ENCODE measurements at places on chromosomes 3 and 15.

- DNase-seq = no peak
Measured at GRCh38 chr15:54014067-54014655, 35.9 kb downstream of the UNC13C start.

DNA sequence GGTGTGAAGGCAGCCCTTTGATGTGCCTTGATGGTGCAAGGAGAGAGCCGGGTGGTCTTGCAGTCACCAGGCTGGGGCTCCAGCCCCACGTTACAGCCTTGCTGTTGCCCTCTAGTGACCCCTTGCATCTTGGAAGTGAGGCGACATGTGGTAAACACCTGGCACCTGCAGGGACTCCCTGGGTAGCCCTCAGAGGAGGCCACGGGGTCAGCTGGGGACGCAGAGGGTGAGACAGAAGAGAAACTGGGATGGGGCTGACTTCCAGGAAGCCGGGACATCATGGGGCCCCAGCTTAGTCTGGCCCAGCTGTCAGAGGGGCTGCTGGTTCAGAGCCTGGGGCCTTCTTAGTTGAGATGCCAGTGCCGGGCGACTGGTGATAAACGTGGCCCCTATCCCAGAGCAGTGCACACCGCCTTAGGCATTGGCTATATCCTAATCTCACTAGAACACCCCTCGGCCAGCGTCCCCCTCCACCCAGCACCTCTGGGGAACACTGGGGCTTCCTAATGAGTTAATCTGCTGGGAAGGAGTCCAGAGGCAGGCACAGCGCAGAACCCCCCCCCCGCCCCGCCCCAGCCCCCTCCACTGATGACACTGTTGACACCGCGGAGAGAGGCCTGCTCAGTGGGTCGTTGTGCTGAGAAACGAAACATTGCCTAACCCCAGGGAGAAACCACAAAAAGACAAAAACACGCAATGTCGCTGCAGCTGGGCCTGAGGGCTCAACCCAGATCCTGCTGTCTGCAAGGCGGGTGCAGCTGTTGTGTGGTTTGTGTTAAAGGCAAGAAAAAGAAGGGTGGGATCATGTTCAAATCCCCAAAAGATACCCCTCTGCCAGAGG lies 60.5 kb upstream of the KLF13 start:
- peak; percentile 97 for DNase-seq

- peak; percentile 25 for DNase-seq
Measured at GRCh38 chr3:146577662-146578061, 27.5 kb downstream of the PLSCR5 start.

DNA sequence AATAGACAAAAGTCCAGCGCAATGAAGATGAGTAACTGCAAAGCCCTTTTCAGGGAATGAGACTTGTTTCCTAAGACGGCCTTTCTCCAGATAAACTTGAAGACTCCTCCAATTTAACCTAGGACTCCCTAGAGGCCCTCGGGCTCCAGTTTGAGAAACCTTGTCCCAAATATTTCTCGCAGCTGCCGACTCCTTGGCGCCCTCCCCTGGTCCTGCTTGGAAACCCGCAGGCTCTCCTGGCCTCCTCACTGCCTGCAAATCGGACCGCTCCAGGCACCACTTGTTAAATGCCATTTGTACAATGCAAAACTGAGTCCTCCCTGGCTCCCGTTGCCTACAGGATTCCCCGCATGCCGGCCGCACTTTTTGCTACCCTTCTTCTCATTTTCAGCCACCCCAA lies 36.8 kb downstream of the MUC4 start:
- no peak for DNase-seq

DNA sequence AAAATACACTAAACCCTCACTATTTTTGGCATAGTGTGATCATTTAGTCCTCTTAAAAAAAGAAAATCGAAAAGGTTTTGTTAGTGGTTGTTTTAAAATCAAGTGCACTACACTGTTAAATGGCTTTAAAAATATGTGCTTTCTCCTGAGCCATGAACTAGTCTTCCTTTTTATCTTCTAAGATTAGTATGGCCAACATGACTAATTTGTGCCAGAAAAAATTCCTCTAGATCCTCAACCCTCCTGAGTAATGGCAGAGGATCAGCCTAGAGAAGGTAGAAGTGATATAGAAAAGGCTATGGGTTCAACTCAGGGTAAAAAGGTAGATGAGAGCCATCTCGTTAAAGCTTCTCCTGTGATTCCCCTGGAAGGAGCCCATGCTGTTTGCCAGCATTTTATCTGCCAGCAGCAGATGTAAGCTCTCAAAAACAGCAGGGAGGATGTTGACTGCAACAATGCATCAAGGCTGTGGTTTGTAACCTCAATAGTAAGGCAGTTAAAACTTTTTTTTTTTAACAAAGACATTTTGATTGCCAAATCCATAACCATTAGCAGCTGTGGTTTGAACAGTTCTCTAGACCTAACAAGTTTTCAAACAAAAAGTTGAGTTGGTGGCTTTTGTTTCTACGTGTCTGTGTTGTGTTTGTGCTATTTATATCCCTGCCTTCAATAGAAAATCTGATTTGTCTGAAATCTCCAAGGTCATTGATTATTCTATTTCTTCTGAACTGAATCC lies 30.2 kb upstream of the ZNF609 start:
- DNase-seq = peak; percentile 59

- no peak for DNase-seq
Measured at GRCh38 chr3:17300441-17300840, 415.7 kb downstream of the PLCL2 start.

- DNase-seq = no peak
Measured at GRCh38 chr3:142498397-142499180, 50.8 kb upstream of the XRN1 start.

DNA sequence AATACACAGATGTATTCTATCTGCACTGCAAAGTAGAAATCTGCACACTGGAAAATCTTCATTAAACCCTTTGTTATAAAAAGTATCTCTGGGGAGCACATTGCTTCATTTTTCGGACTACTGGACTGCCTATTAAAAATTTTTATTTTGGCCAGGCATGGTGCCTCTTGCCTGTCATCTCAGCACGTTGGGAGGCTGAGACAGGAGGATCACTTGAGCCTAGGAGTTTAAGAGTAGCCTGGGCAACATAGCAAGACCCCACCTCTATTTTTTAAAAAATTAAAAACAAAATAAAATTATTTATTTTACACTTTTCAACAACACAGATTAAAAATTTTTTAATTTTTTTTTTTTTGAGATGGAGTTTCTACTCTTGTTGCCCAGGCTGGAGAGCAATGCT lies 6.0 kb downstream of the SERP1 start:
- DNase-seq = no peak

- no peak for DNase-seq
Measured at GRCh38 chr15:81105545-81105944, 28.5 kb upstream of the CFAP161 start.

GRCh38 chr3:156236556-156237260 lies 116.3 kb downstream of the KCNAB1 start:
- DNase-seq = no peak

GRCh38 chr3:151296226-151296625 lies 17.9 kb upstream of the P2RY14 start:
- no peak for DNase-seq

DNA sequence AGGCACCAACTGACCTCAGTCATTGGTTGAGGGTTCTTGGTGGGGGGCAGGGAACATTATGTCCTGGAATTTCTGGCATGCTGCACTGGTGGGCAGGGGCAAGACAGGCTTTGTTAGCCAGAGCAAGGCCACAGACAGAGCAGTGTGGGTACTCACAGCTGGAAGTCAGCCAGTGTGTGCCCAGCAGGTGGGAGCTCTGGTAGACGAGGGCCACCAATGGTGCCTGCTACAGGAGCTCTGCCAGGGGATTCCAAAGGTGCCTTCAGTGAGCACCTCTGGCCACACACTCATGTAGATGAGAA lies 31.3 kb downstream of the CYP8B1 start:
- no peak for DNase-seq

DNA sequence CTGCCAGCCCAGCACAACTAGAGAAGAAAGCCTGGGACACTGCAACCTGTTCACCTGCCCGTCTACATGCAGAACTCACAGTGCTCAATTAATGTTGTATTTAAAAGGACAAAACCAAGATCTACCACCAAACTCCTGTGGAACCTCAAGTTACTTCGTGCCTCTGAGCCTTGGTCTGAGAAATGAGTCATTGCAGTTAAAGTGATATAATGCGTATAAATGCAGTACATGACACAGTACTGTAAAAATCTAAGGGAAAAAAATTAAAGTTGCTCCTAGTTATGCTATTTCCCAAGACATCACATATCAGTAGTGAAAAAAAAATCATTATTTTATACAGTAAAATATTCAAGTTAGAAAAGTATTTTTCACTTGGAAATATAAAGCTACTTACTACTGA lies 138.9 kb downstream of the ZIC4 start:
- no peak for DNase-seq

DNA sequence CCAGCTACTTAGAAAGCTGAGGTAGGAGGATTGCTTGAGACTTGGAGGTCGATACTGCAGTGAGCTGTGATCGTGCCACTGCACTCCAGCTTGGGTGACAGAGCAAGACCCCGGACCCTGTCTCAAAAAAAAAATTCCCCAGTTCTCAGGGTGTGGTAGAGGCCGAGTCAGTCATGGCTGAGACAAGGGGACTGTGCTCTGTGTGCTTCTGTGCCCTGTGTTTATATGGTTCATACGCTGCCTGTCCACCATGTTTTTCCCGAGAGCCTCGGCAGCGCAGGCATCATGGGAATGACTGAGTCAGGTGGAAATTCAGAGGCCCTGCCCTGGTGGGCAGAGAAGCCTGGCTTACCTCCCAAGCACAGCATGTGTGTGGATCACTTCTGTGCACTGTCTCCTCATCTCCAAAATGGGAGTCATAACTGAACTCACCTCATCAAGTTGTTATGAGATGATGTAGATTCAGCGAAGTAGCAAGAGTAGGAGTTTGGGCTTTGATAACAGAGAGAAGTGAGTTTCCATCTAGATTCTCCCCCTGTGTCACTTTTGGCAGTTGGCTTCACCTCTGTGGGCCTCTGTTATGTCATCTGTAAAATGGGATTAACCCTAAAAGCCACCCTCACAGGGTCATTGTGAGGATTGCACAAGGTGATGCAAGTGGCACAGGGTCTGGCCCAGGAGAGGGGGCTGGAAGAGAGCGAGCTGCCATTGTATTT lies 56.9 kb downstream of the FLNB start:
- no peak for DNase-seq

GRCh38 chr3:134348524-134348923 lies 25.7 kb downstream of the AMOTL2 start:
- DNase-seq = no peak

DNA sequence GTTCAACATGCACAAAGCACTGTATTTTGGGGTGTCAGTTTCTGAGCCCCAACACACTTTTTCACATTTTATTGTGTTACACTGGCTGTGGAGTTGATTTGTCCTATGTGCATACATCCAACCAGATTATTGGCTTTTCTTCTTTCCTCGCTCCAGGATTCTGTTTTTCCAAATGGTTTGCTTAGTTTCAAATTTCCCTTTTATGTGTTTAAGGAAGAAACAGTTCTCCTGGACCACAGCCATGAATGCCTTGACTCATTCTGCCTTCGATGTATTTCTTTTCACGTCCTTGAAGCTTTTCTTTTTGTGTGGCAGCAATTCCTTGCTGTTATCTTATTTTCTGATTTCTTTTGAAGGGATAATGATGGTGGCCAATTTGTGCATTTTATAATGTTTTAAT lies 53.8 kb downstream of the CACNA2D3 start:
- DNase-seq = no peak

- peak; percentile 66 for DNase-seq
Measured at GRCh38 chr3:4520033-4520816, 27.1 kb downstream of the ITPR1 start.

- peak; percentile 74 for DNase-seq
Measured at GRCh38 chr15:40763801-40764628, at the start of gene GCHFR. Gene GCHFR, plus strand, starts transcription at chr15:40764068. Its CDS starts 113 bp downstream, at chr15:40764181.

GRCh38 chr3:129416415-129416814 lies 12.0 kb downstream of the EFCAB12 start:
- no peak for DNase-seq

DNA sequence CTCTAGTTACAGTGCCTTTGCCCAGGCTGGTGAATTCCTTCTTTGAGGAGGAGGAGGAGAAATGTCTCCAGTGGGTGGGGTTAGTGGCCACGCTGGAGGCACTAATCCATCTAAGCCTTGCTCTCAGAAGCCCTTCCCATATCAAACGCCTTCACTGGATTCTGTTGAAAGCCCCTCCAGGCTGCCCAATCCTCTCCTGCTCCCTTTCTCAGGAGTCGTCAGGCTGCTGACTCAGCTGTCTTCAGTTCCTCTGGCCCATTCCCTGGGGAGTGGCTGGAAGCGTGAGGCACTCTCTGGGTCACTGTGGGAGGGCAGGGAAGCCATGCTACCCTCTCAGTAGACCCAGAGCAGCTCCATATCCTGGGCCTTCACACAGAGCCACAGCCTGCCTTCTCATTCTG lies 2.7 kb downstream of the AP2M1 start:
- DNase-seq = no peak

- no peak for DNase-seq
Measured at GRCh38 chr15:36232491-36232890, 346.9 kb upstream of the CDIN1 start.

Measured in HL-60 (cell line).